ENCODE measurements at places on chromosomes 4 and X.

DNA sequence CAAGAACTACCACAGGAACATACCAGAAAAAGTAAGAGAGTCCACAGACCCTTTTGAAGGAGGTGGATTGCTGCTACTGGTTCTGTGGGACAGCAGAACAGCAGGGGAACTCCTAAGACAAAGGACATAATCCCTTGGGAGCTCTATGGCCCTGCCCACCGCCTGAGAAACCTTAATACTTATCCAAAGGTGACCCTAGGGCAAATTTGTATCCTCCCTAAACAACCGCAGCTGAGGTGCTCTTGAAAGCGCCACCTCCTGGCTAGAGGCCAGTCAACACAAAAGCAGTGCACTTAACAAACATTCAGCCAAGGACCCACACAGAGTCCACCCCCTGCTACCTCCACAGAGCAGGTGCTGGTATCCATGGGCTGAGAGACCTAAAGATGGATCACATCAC, 136.8 kb downstream of the ADAM29 start:
- no peak for DNase-seq

DNA sequence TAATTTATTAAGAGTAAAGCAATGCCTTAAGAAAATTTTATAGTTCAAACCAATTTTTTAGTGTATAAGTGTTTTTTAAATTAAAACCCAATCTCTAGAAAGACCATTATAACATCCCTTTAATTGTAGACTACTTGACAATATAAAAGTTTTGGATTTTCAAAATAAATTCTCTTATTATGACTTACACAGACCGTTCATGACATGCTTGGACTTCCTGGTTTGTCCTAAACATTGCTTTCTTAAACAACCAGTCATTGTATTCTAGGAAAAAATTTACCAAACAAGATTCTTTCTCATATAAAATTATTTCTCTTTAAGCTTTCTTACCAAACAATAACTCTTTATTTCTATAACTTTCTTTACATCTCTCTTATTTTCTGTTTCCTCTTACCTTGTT, 49.0 kb upstream of the CXorf51A start:
- no peak for DNase-seq

DNA sequence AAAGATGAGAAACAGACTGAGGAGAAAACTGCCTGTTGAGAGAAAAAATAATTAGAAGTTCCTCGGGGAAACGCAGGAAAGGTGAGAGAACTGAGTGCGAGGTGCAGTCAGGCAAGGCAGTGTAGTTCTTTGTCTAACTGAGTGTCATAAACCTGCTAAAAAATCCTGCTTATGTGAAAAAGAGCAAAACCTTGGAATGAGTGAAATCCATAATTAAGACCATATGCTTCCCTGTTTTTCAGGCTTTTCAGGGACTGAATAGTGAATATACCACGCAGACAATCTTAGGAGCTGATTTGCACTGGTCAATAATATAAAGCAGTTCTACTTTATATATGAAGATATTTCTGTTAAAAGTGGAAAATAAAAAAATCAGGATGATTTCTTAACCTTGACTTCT, 104.9 kb downstream of the RASGEF1B start:
- no peak for DNase-seq

DNA sequence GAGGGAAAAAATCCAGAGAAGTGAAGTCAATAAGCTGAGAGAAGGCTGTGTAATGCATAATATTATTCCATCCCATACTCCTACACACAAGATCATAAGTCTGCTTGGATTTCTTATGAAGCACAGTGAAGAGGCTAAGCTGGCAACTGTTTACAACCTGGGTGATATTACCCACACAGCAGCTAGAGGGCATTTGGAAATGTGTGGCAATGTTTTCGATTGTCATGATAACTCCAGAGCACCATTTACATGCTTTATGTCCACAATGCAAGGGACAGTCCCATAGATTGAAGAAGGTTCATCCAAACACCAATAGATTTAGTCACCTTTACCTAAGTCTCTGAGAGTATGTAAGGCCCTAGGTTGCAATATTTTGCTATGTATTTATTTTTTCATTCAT, 412.2 kb downstream of the PPP3CA start:
- no peak for DNase-seq

Measured in activated CD4-positive, alpha-beta T cell treated with anti-CD3 and anti-CD28 coated beads, Interleukin-2, amount 10 ng/mL, durations not matched to agents 7 days and 5 days (primary cell).